ENCODE measurements at places on chromosomes 13 and 19.

DNA sequence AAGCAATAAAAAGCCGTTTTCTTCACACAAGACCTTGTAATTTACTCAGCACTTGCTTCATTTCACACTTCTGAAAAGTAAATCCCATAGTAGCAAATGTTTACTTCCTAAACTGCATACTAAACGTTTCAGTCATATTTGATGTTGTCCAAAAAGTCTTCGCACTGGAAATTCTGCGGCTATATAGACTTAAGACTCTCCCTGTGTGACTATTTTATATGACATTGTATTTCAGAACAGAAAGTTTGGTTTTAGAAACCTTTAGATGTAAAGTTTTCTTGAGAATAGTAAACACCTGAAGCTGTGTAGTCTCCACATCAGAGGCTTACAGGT, 29.6 kb downstream of the ZAR1L start:
- H3K27me3 ChIP-seq: no peaks in the 10 kb centered on the region
- H3K4me3 ChIP-seq: no peak overlapping the region
- DNase-seq: no peak
- no peak overlapping the region for H3K27ac ChIP-seq
- H3K36me3 ChIP-seq: no peaks in the 10 kb centered on the region

GRCh38 chr13:93227878-93228642, 1.5 kb downstream of the GPC6 start:
- no peak overlapping the region for H3K4me3 ChIP-seq
- no peaks in the 10 kb centered on the region for H3K4me1 ChIP-seq
- H3K36me3 ChIP-seq: no peaks in the 10 kb centered on the region
- no peak overlapping the region for H3K27ac ChIP-seq
- DNase-seq: no peak

DNA sequence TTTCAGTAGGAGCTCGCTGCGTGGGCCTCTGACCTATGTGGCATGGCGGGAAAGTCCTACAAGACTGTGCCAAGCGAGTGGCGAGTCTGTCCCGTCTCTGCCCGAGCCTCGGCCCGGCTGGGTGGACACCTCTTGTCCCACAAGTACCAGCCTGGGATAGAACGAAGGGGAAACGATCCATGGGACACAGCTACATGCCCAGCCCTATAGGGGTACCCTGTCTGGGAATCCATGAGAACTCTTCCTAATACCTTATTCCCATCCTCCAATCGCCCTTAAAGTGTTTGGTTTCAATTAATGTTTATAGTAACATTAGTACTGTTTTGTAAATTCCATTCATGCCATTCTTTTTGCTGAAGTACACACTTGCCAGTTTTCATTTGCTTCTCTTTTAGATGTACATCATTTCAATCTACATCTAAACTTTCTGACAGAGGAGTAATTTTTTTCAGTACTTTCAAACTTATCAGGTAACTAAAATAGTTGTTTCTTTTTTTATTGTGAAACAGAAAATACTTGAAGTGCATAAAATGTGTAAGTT, 667 bp upstream of the ZNF790 start:
- H3K27me3 ChIP-seq: no peaks in the 10 kb centered on the region
- peaks cover 4% of the 10 kb centered on the region for H3K36me3 ChIP-seq
- peak overlapping the region; percentile 75 for H3K4me3 ChIP-seq
- no peak for DNase-seq

DNA sequence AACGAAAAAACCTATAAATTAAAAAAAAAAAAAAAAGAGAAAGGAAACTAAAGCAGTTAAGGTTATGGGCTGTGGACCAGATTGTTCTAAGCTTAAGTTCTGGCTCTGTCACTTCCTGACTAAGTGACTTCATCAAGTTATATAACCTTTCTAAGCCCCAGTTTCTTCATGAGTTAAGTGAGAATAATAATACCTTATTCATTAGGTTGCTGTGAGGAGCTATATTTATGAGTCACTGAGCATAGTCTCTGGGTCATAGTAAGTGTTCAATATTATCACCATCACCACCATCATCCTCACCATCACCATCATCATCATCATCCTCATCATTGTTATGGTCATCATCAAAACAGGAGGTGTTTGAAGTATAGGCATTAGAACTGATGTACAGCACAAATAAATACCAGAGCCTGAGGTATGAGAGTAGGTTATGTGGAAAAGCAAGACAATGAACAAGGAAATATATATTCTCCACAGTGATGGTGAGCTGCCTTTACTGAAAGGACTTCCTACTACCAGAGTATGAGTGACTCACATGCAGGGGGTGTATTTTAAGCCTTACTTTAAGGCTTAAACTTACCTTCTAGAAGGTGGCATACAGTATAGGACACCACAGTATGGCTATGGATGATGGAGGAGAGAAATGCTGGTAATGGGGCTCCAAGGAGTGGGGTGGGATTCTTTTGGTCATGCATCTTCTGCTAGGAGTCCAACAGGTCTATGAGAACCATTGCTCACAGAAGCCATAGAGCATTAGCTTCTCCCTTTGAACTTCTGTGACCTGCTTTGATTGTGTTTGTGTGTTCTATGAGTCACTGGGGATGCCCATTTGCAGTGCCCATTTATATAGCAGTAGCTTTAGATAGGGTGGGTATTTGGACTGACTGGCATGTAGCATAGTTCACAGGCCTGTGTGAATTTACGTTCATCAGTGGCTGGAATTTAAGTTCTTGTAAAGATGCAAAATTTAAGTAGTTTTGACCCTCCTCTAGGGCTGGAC, 104.4 kb downstream of the KLF5 start:
- no peak for DNase-seq
- H3K27ac ChIP-seq: no peak overlapping the region
- H3K4me1 ChIP-seq: no peaks in the 10 kb centered on the region
- H3K36me3 ChIP-seq: no peaks in the 10 kb centered on the region
- H3K27me3 ChIP-seq: no peaks in the 10 kb centered on the region

- H3K27me3 ChIP-seq: no peaks in the 10 kb centered on the region
- H3K4me3 ChIP-seq: no peak overlapping the region
Observed at GRCh38 chr13:40028446-40028845, 373.0 kb downstream of the COG6 start.

DNA sequence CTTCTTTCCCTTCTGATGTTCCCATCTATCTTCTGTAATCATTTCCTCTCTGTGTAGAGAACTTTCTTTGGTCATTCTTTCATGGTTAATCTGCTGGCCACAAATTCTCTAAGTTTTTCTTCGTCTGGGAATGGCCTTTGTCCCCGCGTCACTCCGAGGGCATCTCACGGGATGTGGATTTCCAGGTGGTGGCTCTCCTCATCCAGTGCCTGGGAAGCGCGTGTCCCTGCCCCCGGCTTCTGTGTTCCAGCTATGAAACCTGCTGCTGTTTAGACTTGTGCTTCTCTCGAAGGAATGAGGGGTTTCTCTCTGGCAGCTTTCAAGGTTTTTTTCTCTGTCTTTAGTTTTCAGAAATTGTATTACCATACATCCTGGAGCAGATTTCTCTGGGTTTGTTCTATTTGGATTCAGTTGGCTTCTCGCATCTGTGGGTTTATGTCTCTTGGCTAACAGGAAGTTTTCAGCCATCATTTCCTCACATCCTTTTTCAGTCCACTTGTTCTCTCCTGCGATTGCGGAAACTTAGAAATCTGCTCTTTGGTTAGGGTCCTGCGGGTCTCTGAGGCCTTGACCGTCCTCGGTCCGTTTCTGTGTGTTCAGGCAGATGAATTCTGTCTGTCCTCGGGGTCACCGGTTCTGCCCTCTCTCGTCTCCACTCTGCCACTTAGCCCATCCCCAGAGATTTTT, 36.9 kb upstream of the DCUN1D2 start:
- no peak overlapping the region for H3K27ac ChIP-seq
- H3K27me3 ChIP-seq: no peaks in the 10 kb centered on the region
- H3K4me1 ChIP-seq: no peaks in the 10 kb centered on the region
- H3K4me3 ChIP-seq: no peak overlapping the region

DNA sequence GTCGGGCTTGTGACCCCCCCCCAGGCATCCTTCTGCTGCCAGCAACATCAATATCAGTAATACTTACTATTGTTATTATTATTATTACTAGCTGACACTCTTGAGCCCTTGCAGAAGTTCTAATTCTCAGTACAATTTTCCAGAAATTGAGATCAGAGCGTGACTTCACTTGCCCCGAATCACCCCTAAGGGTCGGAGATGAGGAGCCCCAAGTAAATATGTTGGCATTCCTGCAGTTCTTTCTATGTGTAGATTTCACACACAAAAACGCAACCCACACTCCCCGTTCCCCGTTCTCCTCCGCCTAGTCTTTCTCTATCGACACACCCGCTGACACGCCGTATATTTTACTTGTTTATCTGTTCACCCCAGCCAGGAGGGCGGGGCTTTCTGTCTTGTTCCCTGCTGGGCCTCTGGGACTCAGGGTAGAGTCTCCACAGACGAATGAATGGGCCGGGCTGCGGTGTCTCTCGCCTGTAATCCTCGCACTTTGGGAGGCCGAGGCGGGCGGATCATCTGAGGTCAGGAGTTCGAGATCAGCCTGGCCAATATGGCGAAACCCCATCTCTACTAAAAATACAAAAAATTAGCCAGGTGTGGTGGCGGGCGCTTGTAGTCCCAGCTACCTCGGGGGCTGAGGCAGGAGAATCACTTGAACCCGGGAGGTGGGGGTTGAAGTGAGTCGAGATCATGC, 14.7 kb downstream of the TLE5 start:
- H3K27ac ChIP-seq: peak overlapping the region; percentile 55
- H3K27me3 ChIP-seq: no peaks in the 10 kb centered on the region

GRCh38 chr13:23618341-23618740, 48.1 kb downstream of the TNFRSF19 start:
- no peaks in the 10 kb centered on the region for H3K4me1 ChIP-seq
- peaks cover 17% of the 10 kb centered on the region for H3K27me3 ChIP-seq
- no peaks in the 10 kb centered on the region for H3K36me3 ChIP-seq
- H3K27ac ChIP-seq: no peak overlapping the region
- no peak for DNase-seq

GRCh38 chr13:37072024-37072423, 12.5 kb upstream of the SUPT20H start:
- no peak overlapping the region for H3K27ac ChIP-seq
- no peak overlapping the region for H3K4me3 ChIP-seq
- H3K36me3 ChIP-seq: no peaks in the 10 kb centered on the region

- no peak for DNase-seq
- H3K4me3 ChIP-seq: no peak overlapping the region
- H3K4me1 ChIP-seq: peaks cover 9% of the 10 kb centered on the region
- H3K36me3 ChIP-seq: no peaks in the 10 kb centered on the region
Observed at GRCh38 chr19:2536461-2536860, 60.5 kb downstream of the GADD45B start.

GRCh38 chr13:38875186-38875875, 115.3 kb downstream of the STOML3 start:
- H3K27ac ChIP-seq: no peak overlapping the region
- no peaks in the 10 kb centered on the region for H3K27me3 ChIP-seq
- no peak overlapping the region for H3K4me3 ChIP-seq
- no peak for DNase-seq

GRCh38 chr13:98858191-98858590, 105.7 kb upstream of the SLC15A1 start:
- H3K4me3 ChIP-seq: no peak overlapping the region
- H3K4me1 ChIP-seq: no peaks in the 10 kb centered on the region
- H3K27ac ChIP-seq: no peak overlapping the region
- DNase-seq: no peak

GRCh38 chr13:33615436-33615835, 202.5 kb upstream of the RFC3 start:
- DNase-seq: no peak
- H3K27ac ChIP-seq: no peak overlapping the region
- H3K4me3 ChIP-seq: no peak overlapping the region
- no peaks in the 10 kb centered on the region for H3K27me3 ChIP-seq
- H3K36me3 ChIP-seq: no peaks in the 10 kb centered on the region

DNA sequence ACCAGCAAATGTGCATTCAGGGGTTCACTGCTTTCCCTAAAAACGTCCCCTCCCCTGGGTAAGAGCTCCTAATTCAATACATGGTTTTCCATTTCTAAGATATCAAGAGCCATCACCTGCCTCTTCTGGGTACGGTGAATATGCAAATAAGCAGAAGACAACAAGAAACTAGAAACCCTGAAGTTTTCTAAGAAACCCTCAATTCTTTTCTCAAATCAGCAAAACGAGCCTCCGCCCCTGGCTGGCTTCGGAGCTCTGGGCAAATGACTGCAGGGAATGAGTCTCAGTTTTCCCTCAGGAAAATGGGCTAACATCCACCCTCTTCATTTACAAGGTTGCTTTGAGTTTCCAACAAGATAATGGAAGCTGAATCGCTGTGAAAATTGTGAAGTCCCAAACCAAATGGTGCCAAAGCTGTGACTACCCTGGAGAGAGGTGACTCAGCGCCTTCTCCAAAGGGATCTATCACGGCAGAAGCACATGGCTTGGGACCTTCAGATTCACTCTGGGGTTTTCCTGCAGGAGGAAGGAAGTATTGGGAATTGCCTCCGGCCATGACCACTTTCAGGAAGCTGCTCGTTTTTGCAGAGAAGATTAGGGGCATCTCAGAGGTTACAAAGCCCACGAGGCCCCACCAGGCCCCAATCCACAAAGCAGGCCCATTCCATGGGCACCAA, 26.6 kb downstream of the KLF2 start:
- no peak overlapping the region for H3K27ac ChIP-seq
- no peaks in the 10 kb centered on the region for H3K27me3 ChIP-seq
- no peak for DNase-seq
- H3K36me3 ChIP-seq: no peaks in the 10 kb centered on the region
- H3K4me3 ChIP-seq: no peak overlapping the region

Data from T-cell (primary cell).